Esophagus squamous epithelium (tissue), 5 donors: ENCODE measurements at places on chromosomes 11 and 22. TPM values are rescaled to one million over a fixed set of nuclear protein-coding genes. Genes with fewer than 3 reads are reported as not detected.

Gene OR51L1
- not detected for total RNA-seq

Gene ZNF215
- 1.5 TPM for total RNA-seq

Gene OSBP2
- 3.9 TPM for total RNA-seq

Gene E2F8
- total RNA-seq, result 4.8 TPM

Gene PAK1
- total RNA-seq, result 29.8 TPM

Gene LRRC10B
- 0.76 TPM for total RNA-seq

- DNase-seq, result no peak
- no peak overlapping the region for H3K27ac ChIP-seq
- H3K36me3 ChIP-seq, result no peaks in the 10 kb centered on the region
These were observed 1.3 kb upstream of the ISX start for GRCh38 chr22:35064664-35065063.

GRCh38 chr11:75562836-75563484 lies 907 bp downstream of the SERPINH1 start:
- H3K27me3 ChIP-seq, result no peaks in the 10 kb centered on the region
- DNase-seq, result no peak
- peaks cover 98% of the 10 kb centered on the region for H3K4me1 ChIP-seq
- H3K27ac ChIP-seq, result peak overlapping the region; percentile 98
- peaks cover 15% of the 10 kb centered on the region for H3K36me3 ChIP-seq

GRCh38 chr22:30310881-30311771 lies 15.6 kb downstream of the TBC1D10A start:
- no peaks in the 10 kb centered on the region for H3K27me3 ChIP-seq
- H3K36me3 ChIP-seq, result peaks cover 15% of the 10 kb centered on the region
- no peak for DNase-seq
- H3K4me3 ChIP-seq, result no peak overlapping the region
- peak overlapping the region; percentile 88 for H3K27ac ChIP-seq
- H3K4me1 ChIP-seq, result peaks cover 77% of the 10 kb centered on the region
